ENCODE measurements at places on chromosomes 12 and 14.

DNA sequence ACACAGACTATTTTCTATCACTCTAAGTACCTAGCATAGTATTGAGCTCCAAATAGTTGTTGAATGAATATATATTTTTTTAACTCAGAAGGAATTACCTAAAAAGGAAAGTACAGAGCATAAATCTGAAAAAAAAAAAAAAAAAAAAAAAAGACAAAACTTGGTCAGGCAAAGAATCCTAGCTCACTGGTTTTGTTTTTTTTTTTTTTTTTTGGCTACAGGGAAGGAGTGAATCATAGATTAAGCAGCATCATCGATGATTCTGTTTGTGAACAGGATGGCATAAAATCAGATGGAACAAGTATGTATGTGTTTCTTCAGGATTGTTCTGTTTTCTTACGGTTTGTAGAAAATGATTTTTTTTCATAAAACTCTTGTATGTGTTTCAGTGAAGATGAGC, 66.1 kb upstream of the BCAT1 start:
- no peak for DNase-seq

GRCh38 chr12:40474630-40475029, 217.6 kb upstream of the CNTN1 start:
- no peak for DNase-seq

DNA sequence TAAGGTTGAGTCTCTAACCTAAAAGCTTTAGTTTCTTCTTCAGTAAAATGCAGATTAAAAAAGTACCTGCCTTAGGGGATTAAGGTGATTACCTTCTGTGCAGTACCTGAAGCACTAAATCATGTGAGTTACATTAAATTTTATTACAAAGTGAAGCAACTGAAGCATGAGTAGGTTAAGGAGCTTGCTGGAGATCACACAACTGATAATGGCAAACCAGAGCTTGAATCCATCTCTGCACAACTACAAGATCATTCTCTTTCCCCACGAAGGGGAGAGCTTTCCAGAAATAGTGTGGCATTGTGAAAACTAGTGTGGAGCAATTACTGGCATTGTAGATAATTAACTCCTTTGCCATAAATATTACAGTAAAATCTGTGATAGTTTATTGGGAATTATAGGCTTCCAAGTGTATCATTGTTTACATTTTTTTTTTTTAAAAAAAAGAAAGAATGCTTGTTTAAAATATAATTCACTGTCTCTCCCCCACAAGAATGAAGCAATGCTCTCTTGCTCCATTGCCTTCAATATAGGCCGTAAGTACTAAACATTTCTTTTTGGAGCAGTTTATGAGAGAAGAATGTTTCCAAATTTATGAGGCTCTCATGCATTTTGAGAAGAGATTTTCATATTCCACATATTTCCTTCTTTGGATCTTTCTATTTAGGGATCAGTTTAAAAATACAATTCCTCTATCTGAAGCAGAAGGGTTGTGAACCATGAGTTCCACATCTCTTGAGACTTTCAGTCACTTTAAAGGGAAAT, 20.5 kb downstream of the SLC38A2 start:
- DNase-seq = no peak

- no peak for DNase-seq
Observed at GRCh38 chr14:99549684-99550083, 54.3 kb downstream of the CCDC85C start.

DNA sequence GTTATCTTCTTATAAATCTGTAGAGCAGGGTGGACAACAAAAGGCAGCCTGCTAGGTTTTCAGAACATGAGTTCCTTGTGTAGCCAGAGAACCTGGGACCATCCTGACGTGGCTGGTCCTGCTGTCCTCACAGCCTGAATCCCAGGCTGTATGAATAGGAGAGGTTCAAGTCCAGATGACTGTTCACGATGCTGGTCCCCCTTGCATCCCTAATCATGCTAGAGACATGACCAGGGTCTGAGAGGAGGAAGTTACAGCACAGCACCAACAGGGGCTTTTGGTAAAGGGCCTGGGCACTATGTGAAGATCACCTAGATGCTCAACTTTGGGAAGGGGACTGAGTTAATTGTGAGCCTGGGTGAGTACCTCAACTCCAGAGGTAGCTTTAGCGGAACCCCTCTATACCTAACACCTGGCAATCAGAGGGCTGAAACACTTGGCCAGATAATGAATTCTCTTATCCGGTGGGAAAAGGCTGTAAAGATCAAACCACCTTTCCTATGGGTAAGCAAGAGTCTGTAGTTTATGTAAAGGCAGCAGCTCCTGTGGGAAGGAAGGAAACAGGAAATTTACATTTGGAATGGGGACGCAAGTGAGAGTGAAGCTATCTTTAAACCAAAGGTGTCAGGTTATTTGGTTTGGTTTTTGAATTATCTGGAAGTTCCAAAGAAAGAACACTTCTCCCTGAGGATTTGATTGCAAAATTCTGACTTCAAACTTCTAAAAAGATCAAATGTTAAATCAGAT, 112.8 kb downstream of the DAD1 start:
- DNase-seq = no peak

- DNase-seq = no peak
Observed at GRCh38 chr14:90373887-90374286, 22.9 kb upstream of the CALM1 start.

- no peak for DNase-seq
Observed at GRCh38 chr12:86154620-86155019, 101.6 kb downstream of the MGAT4C start.

Data from activated CD4-positive, alpha-beta T cell treated with anti-CD3 and anti-CD28 coated beads, Interleukin-2, Interleukin-4, amounts not matched to agents 100 ng/mL and 50 ng/mL, durations not matched to agents 16 hours and 8 hours (primary cell).